Adrenal gland (tissue), 19 donors: ENCODE measurements at places on chromosomes 5 and 9. TPM values are rescaled to one million over a fixed set of nuclear protein-coding genes. Genes with fewer than 3 reads are reported as not detected.

- no peak for DNase-seq
- H3K4me3 ChIP-seq: no peak overlapping the region
- no peaks in the 10 kb centered on the region for H3K36me3 ChIP-seq
- no peaks in the 10 kb centered on the region for H3K27me3 ChIP-seq
Measured at GRCh38 chr9:134863306-134863902, 17.2 kb upstream of the FCN2 start.

GRCh38 chr9:20640331-20641187 is 18.3 kb upstream of the MLLT3 start:
- H3K4me3 ChIP-seq: no peak overlapping the region
- H3K27ac ChIP-seq: no peak overlapping the region
- no peaks in the 10 kb centered on the region for H3K36me3 ChIP-seq

- no peaks in the 10 kb centered on the region for H3K4me1 ChIP-seq
- no peak for DNase-seq
- no peaks in the 10 kb centered on the region for H3K36me3 ChIP-seq
- no peaks in the 10 kb centered on the region for H3K27me3 ChIP-seq
- H3K27ac ChIP-seq: no peak overlapping the region
Measured at GRCh38 chr9:107175041-107175440, 108.0 kb upstream of the RAD23B start.

GRCh38 chr5:75373862-75374261 is 36.8 kb downstream of the HMGCR start:
- no peak overlapping the region for H3K4me3 ChIP-seq
- H3K27ac ChIP-seq: no peak overlapping the region
- peaks cover 17% of the 10 kb centered on the region for H3K4me1 ChIP-seq
- DNase-seq: no peak
- peaks cover 9% of the 10 kb centered on the region for H3K36me3 ChIP-seq

DNA sequence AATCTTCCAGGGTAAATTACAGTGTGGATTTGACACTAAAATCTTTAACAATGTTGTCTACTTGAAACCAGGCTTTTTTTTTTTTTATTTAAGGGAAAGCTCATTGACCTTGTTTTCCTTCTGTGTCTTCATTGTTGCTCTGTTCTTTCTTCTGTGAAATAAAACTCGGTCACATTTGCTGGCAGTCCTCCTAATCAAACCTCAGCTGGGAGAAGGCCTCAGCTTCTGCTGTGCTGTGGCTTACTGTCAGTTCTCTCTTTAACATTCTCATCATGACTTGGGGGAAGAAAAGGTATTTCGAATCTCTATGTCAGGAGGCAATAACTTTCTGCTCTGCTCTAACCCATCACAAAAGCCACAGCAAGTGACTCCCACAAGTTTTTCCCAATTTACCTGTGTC is 268.9 kb downstream of the ZNF608 start:
- no peaks in the 10 kb centered on the region for H3K27me3 ChIP-seq
- H3K36me3 ChIP-seq: no peaks in the 10 kb centered on the region
- no peak overlapping the region for H3K4me3 ChIP-seq
- H3K27ac ChIP-seq: no peak overlapping the region
- H3K4me1 ChIP-seq: no peaks in the 10 kb centered on the region
- DNase-seq: no peak

Gene JMY
- 13.7 TPM for total RNA-seq

GRCh38 chr9:68955330-68955729 is 58.6 kb downstream of the PRKACG start:
- H3K4me3 ChIP-seq: no peak overlapping the region
- no peak for DNase-seq
- H3K27ac ChIP-seq: no peak overlapping the region
- no peaks in the 10 kb centered on the region for H3K4me1 ChIP-seq
- no peaks in the 10 kb centered on the region for H3K27me3 ChIP-seq

Gene EDIL3
- total RNA-seq: 8.7 TPM

DNA sequence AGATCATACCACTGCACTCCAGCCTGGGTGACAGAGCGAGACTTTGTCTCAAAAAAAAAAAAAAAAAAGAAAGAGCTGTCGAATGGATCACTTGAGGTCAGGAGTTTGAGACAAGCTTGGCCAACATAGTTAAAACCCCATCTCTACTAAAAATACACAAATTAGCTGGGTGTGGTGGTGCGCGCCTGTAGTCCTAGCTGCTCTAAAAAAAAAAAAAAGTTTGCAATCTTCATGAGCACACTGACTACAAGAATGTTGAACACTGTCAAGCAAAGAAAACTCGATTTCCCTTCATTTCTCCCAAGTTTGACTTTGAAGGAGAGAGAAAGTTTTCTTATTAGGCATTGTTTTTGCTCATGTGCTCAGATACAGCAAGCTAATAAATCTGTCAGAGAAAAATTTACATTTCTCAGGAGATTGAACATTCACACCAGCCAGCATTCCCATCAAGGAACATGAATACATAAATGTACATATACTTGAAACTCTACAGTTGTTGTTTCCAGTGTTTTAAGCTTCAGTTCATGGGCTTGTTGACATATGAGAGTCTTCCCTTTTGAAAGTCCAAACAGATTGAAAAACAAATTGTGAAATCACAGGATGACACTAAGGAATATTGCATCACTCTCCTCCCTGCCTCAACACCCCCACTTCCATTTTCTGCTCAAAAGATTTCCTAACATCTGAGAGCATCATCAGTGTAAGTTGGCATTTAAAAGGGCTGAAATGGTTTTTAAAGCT is 81.8 kb downstream of the ARRDC3 start:
- H3K27ac ChIP-seq: no peak overlapping the region
- no peak for DNase-seq
- no peaks in the 10 kb centered on the region for H3K4me1 ChIP-seq

- no peaks in the 10 kb centered on the region for H3K36me3 ChIP-seq
- H3K4me3 ChIP-seq: no peak overlapping the region
- no peak for DNase-seq
- H3K4me1 ChIP-seq: peaks cover 12% of the 10 kb centered on the region
- no peak overlapping the region for H3K27ac ChIP-seq
Measured at GRCh38 chr9:129381481-129381957, 203.5 kb upstream of the IER5L start.

Gene SLC22A5
- 11.1 TPM for total RNA-seq

GRCh38 chr9:99057665-99058625 is 47.0 kb upstream of the TGFBR1 start:
- H3K36me3 ChIP-seq: peaks cover 19% of the 10 kb centered on the region
- peak; percentile 63 for DNase-seq
- no peak overlapping the region for H3K4me3 ChIP-seq

GRCh38 chr5:61974680-61975079 is 331.3 kb upstream of the KIF2A start:
- H3K27me3 ChIP-seq: no peaks in the 10 kb centered on the region
- H3K36me3 ChIP-seq: no peaks in the 10 kb centered on the region
- no peak overlapping the region for H3K27ac ChIP-seq

- no peaks in the 10 kb centered on the region for H3K27me3 ChIP-seq
- H3K4me1 ChIP-seq: no peaks in the 10 kb centered on the region
- H3K4me3 ChIP-seq: peak overlapping the region; percentile 2
- no peaks in the 10 kb centered on the region for H3K36me3 ChIP-seq
- H3K27ac ChIP-seq: no peak overlapping the region
Measured at GRCh38 chr9:130535818-130536521, 43.4 kb upstream of the FUBP3 start.

GRCh38 chr9:124320062-124320973 is 62.6 kb downstream of the NEK6 start:
- H3K4me1 ChIP-seq: no peaks in the 10 kb centered on the region
- no peak overlapping the region for H3K4me3 ChIP-seq
- H3K27ac ChIP-seq: no peak overlapping the region
- no peaks in the 10 kb centered on the region for H3K36me3 ChIP-seq
- H3K27me3 ChIP-seq: no peaks in the 10 kb centered on the region
- DNase-seq: peak; percentile 72

Gene SLC12A2
- 62.2 TPM for total RNA-seq

DNA sequence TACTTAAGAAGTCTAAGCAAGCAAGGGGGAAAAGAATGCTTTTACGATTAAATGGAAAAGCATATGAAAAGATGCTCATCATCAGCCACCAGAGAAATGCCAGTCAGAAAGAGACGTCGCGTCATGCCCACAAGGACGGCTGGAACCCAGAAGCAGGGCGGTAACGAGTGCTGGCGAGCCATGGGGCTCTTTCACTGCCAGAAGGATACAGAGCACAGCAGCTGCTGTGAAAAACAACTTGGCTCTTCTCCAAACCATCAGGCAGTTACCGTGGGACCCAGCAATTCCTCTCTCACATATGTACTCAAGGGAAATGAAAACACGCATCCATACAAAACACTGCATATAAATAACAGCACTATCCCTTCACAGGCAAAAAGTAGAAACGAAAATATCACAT is 95.5 kb downstream of the CAMSAP1 start:
- H3K4me3 ChIP-seq: no peak overlapping the region
- H3K27me3 ChIP-seq: no peaks in the 10 kb centered on the region
- no peak for DNase-seq
- H3K27ac ChIP-seq: no peak overlapping the region
- peaks cover 63% of the 10 kb centered on the region for H3K36me3 ChIP-seq
- H3K4me1 ChIP-seq: no peaks in the 10 kb centered on the region

DNA sequence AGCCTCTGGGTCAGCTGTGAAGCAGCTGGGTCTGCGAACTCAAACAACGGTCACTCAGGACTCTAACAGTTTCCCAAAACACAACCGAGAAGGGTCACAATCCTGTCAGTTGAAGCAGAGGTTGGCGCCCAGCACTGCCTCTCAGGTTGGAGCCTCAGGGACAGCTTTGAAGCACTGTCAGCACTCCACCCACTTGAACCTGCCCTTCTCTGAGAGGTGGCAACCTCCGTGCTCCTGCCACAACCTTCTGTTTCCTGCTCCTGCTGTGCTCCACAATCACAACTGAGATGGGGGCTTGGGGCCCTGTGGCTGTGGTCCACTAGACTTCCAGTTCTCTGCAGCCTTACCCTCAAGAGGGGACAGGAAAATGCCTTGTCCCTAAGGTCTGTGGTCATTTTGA is 21.7 kb upstream of the LCP2 start:
- peaks cover 10% of the 10 kb centered on the region for H3K4me1 ChIP-seq
- no peak overlapping the region for H3K27ac ChIP-seq
- no peak overlapping the region for H3K4me3 ChIP-seq
- H3K27me3 ChIP-seq: no peaks in the 10 kb centered on the region
- H3K36me3 ChIP-seq: no peaks in the 10 kb centered on the region
- no peak for DNase-seq

DNA sequence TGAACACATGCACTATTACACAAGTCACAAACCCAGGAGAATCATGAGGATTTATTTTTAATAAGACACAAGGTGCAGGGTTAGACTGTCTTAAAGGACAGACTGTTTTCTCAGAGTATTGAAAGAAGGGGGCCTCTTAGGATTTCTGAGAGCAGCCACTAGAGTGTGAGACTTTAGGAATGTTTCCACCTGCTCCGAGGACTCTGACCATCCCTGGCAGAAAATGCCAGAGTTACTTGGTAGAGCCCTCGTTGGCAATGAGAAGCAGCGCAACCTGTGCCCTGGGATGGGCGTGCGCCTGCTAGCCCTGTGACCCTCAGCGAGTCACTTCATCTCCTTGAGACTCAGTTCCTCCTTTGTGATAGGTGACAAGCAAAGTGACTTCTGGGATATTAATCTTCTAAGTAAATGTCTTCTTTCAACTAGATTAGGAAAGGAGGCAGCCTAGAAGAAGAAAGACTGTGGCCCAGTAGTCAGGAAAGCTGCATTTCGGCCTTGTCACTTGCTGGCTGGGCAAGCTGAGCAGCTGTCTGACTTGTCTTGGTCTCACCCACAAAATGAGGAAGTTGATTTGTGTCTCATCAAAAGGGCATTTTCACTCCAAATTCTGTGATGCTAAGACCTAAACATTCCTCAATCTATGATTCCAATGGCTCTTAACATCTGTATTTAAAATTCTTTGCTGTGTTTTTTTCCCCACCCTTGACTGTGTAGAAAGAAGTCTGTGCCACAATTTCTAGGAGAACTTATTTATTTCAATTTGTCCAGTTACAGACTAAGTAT is 60.5 kb downstream of the PTCD2 start:
- peaks cover 9% of the 10 kb centered on the region for H3K4me1 ChIP-seq
- no peak overlapping the region for H3K4me3 ChIP-seq
- no peak for DNase-seq
- H3K27ac ChIP-seq: peak overlapping the region; percentile 22
- H3K36me3 ChIP-seq: no peaks in the 10 kb centered on the region

- no peaks in the 10 kb centered on the region for H3K36me3 ChIP-seq
- no peak overlapping the region for H3K4me3 ChIP-seq
- no peaks in the 10 kb centered on the region for H3K27me3 ChIP-seq
- no peak overlapping the region for H3K27ac ChIP-seq
Measured at GRCh38 chr5:143036146-143036927, 266.2 kb downstream of the ARHGAP26 start.

DNA sequence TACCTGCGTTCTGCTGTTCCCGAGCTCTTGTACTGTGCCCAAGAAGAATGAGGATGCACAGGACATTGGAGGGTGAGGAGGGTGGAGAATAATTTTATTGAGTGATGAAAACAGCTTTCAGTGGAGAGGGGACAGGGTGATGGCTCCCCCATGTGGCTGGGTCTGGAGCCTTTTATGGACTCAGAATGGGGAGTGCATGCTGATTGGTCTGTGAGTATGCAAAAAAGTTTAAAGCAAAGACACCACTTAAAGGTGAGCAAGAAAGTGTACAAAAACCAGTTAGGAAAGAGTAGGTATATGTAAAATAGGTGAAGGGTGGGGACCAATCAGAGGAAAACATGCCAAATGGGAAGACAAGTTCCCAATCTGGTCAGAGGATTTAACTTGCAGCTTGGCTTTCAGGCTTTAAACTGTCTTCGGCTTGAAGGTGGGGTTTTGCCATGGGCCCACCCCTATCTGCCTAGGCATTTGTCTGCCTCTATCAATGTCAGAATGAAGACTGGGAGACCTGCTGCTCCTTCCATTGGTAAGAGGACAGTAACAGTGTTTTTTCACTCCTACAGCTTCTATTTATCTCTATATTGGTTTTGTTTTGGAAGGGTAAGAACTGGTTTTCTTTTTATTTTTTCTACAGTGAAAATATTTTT is 118.0 kb upstream of the RAI14 start:
- no peak overlapping the region for H3K4me3 ChIP-seq
- H3K27ac ChIP-seq: no peak overlapping the region
- H3K4me1 ChIP-seq: no peaks in the 10 kb centered on the region
- no peaks in the 10 kb centered on the region for H3K36me3 ChIP-seq
- no peaks in the 10 kb centered on the region for H3K27me3 ChIP-seq
- DNase-seq: peak; percentile 16

GRCh38 chr5:174947548-174947947 is 223.2 kb downstream of the MSX2 start:
- DNase-seq: no peak
- no peaks in the 10 kb centered on the region for H3K36me3 ChIP-seq
- no peak overlapping the region for H3K4me3 ChIP-seq
- H3K4me1 ChIP-seq: no peaks in the 10 kb centered on the region
- peaks cover 8% of the 10 kb centered on the region for H3K27me3 ChIP-seq

Gene CBY3
- not detected for total RNA-seq

GRCh38 chr9:120726484-120726883 is 12.2 kb upstream of the MEGF9 start:
- no peaks in the 10 kb centered on the region for H3K4me1 ChIP-seq
- no peak overlapping the region for H3K27ac ChIP-seq
- no peak for DNase-seq
- H3K27me3 ChIP-seq: no peaks in the 10 kb centered on the region

Gene CA9
- 2.8 TPM for total RNA-seq
